ENCODE measurements at places on chromosomes 1 and 21. TPM values are rescaled to one million over a fixed set of nuclear protein-coding genes. Genes with fewer than 3 reads are reported as not detected.

The NID1 gene
- total RNA-seq, result 26.0 TPM

The PRKAA2 gene
- total RNA-seq, result 6.5 TPM

The AADACL4 gene
- not detected for total RNA-seq

The LRP8 gene
- 7.5 TPM for total RNA-seq

The PADI6 gene
- not detected for total RNA-seq

The ZNF683 gene
- not detected for total RNA-seq

The SLC35F3 gene
- 1.1 TPM for total RNA-seq

The RAVER2 gene
- total RNA-seq, result 11.8 TPM

The MTARC1 gene
- 7.7 TPM for total RNA-seq

GRCh38 chr21:41583274-41583790 is 75.4 kb upstream of the TMPRSS2 start:
- DNase-seq, result no peak

DNA sequence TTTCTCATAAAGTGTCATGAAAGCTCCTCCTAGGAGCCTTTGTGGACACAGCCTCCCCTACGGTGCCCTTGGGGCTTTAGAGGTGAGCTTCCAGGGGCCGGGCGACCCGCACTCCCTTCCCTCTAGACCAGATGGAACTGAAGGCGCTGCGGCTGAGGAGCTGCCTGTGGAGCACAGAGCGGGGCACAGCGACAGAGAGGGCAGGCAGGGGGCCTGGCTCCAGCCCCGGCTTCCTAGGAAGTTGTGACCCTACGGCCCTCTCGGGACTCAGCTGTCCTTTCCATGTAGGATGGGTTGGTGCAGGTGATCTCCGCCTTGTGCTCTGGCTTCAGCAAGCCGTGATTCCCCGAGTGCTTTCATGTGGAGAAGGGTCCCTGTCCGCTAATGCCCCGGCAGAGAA is 23.6 kb upstream of the NEK2 start:
- DNase-seq, result no peak

- DNase-seq, result no peak
Measured at GRCh38 chr1:207858806-207859205, 52.1 kb downstream of the CD34 start.

DNA sequence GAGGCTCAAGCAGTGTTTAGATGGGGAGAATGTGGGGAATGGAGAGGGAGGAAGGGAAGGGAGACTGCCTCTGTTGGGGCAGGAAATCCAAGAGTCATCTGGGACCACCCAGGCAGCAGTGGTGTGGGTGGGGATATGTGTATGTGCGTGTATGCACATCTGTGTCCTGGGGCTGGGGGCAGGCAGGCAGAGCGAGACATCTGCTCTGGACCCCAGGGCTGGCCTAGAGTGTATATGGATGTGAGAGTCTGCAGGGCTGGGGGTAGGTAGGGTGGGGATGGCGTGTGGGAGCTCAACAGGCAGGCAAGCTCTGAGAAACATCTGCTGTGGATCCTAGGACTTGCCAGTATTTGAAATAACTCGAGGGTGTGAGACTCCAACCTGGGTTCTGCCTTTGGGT is 3.5 kb downstream of the PTCH2 start:
- no peak for DNase-seq

DNA sequence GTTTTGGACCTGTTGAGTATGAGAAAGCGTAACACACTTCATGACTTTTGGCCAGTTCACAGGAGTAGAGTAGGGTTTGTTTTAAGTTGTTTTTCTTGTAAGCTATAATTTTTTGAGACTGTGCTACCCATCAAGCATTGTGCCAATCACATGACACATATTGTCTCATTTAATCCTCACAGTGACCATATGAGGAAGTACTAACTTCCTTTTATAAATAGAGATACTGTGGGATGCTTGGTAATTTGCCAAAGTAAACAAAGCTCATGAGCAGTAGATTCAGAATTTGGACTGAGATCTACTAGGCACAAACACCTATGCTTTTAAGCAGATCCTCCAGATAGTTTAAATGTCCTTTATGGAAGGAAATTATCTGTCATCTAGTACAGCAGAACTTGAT is 178.3 kb downstream of the CACNA1E start:
- DNase-seq, result no peak

DNA sequence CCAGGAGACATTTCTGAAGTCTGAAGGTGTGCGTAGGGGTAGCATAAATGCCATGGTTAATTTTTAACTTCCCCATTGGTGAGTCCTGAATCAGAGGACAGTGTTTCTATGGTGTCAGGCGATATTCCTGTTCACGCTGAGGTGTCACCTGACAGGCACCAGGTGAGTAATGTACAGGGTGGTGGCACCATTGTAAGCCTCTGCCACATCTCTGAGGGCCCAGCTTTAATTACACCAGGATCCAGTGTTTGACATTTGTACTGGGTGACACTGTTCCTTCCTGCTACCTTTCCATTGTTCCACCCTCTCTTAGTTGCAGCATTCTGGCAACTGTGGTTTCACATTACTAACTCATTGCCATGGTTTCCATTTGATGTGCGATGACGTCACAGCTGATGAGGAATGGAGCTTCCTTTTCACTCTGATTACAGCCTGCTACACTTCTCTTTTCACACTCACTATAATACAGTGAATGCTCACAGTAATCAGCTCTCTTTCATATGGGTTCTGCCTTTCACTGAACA is 40.6 kb upstream of the MARK1 start:
- DNase-seq, result peak; percentile 79

- DNase-seq, result no peak
Measured at GRCh38 chr1:226617109-226617508, 68.5 kb downstream of the STUM start.

GRCh38 chr1:242431786-242432185 is 92.7 kb downstream of the PLD5 start:
- DNase-seq, result no peak

DNA sequence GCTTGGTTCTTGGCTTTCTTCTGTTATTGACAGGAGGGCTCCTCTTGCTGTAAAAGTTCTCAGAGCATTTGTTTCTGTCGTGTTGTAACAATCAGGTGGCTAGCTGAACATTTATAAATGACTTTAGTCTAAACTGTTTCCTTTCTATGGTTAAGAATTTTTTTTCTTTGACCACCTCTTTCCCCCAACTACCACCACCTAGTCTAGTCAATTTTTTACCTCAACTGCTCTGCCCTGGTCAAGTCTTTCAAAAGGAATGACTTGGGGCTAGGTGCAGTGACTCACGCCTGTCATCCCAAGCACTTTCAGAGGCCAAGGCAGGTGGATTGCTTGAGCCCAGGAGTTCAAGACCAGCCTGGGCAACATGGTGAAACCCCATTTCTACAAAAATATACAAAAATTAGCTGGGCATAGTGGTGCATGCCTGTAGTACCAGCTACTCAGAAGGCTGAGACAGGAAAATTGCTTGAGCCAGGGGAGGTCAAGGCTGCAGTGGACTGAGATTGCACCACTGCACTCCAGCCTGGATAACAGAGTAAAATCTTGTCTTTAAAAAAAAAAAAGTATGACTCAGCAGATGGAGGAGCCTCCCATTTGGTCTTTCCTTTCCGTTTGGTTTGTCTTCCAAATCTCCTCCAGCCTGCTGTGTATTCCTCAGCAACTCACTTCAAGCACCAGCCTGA is 40.7 kb downstream of the MAP3K21 start:
- no peak for DNase-seq

DNA sequence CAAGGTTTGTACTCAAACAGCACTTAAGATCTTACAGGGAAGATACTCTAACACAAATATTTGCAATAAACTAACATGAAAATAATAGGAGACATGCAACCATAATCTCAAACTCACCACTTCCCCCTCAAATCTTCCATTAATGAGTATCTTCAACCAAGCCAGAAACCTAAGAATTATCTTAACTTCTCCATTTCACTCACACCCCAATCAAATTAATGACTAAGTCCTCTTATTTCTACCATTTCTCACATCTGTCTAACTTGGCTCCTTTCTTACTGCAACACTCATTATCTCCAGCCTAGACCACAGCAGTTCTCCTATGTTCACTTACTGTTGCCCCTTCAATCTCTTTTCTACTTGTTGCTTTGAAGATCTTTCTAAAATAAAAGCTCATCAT is 10.4 kb downstream of the RBBP5 start:
- no peak for DNase-seq

DNA sequence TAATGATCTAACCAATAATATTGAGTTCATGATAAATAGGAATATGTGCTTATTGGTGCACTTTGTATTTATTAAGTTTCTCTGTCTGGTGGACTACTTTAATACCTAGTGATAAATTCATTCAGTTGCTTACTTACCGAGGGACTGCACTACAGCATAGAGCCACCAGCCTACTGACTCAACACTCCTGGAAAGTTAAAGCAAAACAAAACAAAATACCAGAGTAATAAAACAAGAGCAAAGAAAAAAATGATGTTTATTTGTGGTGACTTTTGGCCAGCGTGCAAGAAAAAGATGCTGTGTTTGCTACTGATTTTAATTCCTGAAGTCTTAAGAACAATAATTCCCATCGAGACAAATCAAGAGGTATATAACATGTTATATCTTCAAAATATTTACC is 586.3 kb downstream of the PLA2G4A start:
- no peak for DNase-seq

DNA sequence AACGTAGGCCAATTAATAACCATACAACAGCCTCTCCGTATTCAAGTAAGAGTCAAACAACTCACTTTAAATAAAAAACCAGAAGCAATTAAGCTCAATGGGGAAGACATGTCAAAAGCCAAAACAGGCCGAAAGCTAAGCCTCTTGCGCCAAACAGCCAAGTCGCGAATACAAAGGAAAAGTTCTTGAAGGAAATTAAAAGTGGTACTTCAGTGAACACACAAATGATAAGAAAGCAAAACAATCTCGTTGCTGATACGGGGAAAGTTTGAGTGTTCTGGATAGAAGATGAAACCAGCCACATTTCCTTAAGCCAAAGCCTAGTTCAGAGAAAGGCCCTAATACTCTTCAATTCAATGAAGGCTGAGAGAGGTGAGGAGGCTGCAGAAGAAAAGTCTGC is 53.4 kb downstream of the SIPA1L2 start:
- DNase-seq, result no peak

GRCh38 chr1:35835398-35835797 is 27.6 kb downstream of the AGO4 start:
- no peak for DNase-seq

DNA sequence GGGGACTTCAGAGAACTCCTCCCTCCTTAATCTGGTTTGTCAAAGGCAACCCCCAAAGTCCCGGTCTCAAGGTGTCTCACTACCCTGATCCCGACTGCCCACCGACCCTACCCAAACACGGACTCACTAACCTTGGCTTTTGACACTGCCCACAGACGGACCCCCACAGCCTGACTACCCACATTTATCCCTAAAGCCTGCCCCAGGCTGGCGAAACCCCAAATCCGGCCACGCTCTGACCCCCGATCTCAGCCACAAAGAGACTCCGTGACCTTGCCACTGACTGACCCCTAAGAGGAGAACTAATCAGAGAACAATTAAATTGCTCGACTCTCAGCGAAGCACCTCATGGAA is 5.2 kb downstream of the ID3 start:
- DNase-seq, result no peak

- DNase-seq, result no peak
Measured at GRCh38 chr1:4836574-4836973, 182.2 kb downstream of the AJAP1 start.

DNA sequence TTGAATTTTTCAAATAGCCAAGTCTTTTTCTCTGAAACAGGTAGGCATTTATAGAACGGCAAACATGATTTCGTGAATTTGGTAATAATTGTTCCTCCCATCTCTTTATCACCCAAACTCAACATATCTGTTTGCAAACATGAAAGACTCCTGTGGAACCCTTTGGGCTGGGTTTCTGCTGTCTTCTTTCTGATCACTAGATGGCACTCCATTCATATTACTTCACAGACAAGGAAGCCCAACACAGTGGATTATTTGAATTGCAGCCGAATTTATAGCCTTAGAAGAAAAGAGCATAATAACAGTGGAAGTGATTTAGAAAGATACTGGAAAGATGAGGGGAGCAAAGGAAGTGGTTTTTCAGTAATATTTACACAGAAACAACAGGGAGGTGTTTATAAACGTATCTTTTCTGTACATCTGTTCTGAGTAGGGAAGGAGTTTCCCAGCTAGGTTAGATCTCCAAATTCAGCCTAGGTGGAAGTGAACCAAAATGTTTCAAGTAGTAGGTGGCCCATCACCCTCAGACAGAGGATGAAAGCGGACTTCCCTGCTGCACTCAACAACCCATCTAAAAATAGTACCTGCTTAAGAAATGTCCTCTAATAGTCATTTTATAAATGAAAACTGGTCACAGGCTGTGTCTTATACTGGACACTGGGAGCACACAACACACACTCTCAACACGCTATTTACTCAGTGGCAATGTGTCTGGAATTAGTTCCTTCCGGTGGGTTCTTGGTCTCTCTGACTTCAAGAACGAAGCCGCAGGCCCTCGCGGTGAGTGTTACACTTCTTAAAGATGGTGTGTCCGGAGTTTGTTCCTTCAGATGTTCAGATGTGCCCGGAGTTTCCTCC is 67.6 kb downstream of the MAP3K21 start:
- DNase-seq, result peak; percentile 31

DNA sequence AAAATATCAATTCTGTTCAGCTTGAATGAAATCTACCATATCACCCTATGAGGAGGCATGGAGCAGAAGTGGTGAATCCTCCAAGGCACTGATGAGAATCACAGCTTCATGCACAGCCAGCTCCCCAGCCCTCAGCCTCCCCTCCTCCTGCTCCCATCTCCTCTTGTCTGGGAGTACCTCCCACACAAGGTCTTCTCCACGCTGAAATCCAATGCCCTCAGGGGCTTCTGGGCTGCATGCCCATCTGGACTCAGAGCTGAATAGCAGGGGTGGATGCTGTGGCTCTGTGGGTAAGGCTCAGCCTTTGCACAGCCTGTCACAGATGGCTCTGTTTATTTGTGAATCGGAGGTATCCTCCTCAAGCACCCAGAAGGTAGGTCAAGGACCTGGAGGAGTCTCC is 48.6 kb downstream of the KCNC4 start:
- DNase-seq, result no peak

- no peak for DNase-seq
Measured at GRCh38 chr1:156136970-156137483, 16.4 kb upstream of the SEMA4A start.

GRCh38 chr1:93542398-93542797 is 94.5 kb downstream of the FNBP1L start:
- no peak for DNase-seq

- DNase-seq, result no peak
Measured at GRCh38 chr1:208048904-208049303, 138.0 kb upstream of the CD34 start.

GRCh38 chr1:248372394-248372793 is 3.2 kb upstream of the OR2T6 start:
- DNase-seq, result no peak

GRCh38 chr21:42532466-42533181 is 19.0 kb downstream of the SLC37A1 start:
- no peak for DNase-seq

Data from kidney epithelial cell (primary cell).